ENCODE measurements at places on chromosomes 12 and 14. TPM values are rescaled to one million over a fixed set of nuclear protein-coding genes. Genes with fewer than 3 reads are reported as not detected.
A peak's percentile ranks its signal among the peaks of the same experiment; 100 is the strongest.

DNA sequence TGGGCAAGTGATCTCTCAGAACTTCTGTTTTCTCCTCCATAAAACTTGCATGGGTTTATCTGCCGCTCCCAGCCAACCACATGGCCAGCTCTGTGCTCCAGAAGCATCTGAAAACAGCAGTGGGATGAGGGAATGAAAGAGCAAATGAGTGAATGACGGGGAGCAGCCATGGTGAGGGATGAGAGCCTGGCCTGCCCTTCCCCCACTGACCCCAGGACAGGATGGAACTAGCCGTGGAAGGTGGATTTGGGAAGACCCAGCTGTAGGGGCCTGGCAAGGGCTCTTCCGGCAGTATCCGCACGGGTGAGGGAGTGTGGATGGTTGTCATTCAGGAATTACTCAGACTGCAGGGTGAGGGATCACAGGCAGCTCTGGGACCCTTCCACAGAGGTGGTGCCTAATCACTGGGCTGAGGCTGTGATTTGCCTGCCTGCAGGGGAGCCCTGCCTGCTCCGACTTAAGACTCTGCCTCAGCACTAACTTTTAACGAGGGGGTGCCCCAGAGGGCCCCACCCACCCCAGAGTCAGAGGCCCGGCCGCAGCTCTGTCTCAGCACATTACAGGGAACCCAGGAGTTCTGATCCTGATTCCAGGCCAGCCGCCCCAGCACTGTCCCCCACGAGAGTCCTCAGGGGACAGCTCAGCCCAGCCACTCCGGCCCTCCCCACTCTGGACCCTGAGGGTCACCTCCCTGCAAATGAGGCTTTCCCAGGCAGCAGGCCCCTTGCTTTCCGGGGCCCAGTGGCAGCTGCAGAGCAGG is 136.8 kb upstream of the C14orf180 start:
- H3K27me3 ChIP-seq: peaks cover 5% of the 10 kb centered on the region
- no peak overlapping the region for H3K27ac ChIP-seq
- H3K36me3 ChIP-seq: no peaks in the 10 kb centered on the region
- H3K4me1 ChIP-seq: no peaks in the 10 kb centered on the region
- peak; percentile 34 for DNase-seq

DNA sequence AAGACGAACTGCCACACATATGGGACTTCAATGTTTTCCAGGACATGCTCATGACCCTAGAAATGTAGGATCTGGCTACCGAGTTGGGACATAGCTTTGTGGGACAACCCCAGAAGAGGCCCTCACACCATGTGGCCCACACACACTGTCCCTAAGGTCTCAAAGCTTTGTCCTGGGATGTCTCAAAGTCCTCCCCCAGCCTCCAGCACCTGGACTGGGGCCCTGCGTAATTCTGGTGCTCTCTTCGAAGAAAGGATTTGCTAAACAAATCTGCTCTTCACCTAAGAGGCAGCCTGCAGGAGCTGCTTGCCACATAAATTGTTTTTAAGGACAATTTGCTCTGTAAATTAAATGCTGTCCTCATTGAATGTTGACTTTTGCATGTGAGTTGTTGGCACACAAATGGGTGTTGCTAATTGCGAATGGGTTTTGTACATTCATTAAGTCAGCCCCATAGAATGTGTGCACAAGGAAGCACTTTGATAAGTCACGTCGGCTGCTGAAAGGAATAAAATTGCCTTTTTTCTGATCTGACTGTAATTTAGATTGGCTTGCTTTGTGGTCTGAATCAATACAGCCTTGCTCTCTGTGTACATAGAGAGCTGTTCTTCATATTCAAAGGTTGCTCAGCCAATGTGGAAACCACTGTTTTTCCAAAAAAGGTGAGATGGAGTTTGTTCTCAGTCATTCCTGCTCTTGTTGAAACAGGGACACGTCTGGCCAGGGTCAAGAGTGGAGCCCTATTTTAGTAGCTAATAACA is 161.6 kb upstream of the PWP1 start:
- H3K27ac ChIP-seq: no peak overlapping the region
- DNase-seq: no peak
- no peak overlapping the region for H3K4me3 ChIP-seq

DNA sequence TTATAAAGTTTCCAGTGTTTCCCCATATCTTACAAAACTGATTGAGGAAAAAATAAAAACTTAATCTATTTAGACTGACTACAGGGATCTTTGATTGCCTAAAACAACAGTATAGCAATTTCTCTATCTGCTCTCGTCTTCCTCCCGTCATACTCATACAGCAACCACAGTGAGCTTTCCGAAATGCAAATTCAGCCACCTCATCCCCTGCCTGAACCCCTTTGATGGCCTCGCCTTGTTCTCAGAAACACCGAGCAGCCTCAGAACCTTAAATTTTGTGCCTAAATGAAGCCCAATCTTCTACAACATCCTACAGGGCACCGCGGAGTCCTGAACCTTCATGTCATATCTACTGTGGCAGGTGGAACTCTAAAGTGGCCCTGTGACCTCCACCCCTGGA is 223.7 kb upstream of the TMEM132C start:
- no peaks in the 10 kb centered on the region for H3K36me3 ChIP-seq
- no peaks in the 10 kb centered on the region for H3K27me3 ChIP-seq
- H3K4me3 ChIP-seq: no peak overlapping the region
- H3K4me1 ChIP-seq: no peaks in the 10 kb centered on the region
- no peak for DNase-seq

The MANSC1 gene
- 0.14 TPM for total RNA-seq

The ZDHHC22 gene
- total RNA-seq: not detected
